Activated CD4-positive, alpha-beta T cell treated with anti-CD3 and anti-CD28 coated beads, Interleukin-2, amount 50 U/mL, for 24 hours (primary cell): ENCODE measurements at places on chromosomes 2 and 18.

DNA sequence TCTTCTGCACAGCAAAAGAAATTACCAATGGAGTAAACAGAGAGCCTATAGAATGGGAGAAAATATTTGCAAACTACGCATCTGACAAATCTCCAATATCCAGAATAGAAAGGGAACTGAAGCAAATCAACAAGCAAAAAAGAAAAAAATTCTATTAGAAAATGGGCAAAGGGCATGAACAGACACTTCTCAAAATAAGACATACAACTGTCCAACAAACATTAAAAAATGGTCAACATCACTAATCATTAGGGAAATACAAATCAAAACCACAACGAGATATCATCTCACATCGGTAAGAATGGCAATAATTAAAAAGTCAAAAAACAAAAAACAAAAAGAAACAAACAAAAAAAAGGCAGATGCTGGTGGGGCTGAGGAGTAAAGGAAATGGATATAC lies 356.4 kb downstream of the ADCYAP1 start:
- no peak for DNase-seq

GRCh38 chr2:55859875-55860274 lies 63.7 kb downstream of the EFEMP1 start:
- no peak for DNase-seq

DNA sequence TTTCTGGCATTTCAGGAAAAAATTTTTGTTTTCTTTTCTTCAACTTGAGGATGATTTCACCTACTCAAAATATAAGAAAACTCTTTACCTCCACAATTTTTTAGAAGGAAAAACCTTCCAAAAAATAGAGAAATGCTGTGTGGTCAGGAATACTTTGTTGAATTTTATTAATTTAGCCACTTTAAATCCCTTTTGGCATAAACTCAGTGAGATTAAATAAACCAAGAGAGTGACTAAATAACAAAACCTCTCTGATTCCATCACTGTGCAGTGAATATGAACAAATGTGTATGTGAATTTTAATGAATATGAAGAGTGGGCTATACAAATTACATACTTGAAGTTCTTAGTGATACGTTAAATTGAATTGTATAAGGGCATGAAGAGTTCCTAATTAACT lies 25.8 kb upstream of the CYTIP start:
- no peak for DNase-seq

GRCh38 chr2:119428488-119429224 lies 3.0 kb upstream of the TMEM37 start:
- no peak for DNase-seq

GRCh38 chr2:75174981-75175380 lies 24.3 kb downstream of the TACR1 start:
- no peak for DNase-seq

- no peak for DNase-seq
These were observed 138.3 kb upstream of the ETAA1 start for GRCh38 chr2:67258831-67259230.
